ENCODE measurements at places on chromosomes 5 and 9.
A peak's percentile ranks its signal among the peaks of the same experiment; 100 is the strongest.

GRCh38 chr5:3925935-3926334 is 330.3 kb downstream of the IRX1 start:
- no peak for DNase-seq

- no peak for DNase-seq
These were observed 3.4 kb downstream of the CAMSAP1 start for GRCh38 chr9:135903786-135904520.

- no peak for DNase-seq
These were observed 90.6 kb upstream of the SLC25A48 start for GRCh38 chr5:135743705-135744411.

DNA sequence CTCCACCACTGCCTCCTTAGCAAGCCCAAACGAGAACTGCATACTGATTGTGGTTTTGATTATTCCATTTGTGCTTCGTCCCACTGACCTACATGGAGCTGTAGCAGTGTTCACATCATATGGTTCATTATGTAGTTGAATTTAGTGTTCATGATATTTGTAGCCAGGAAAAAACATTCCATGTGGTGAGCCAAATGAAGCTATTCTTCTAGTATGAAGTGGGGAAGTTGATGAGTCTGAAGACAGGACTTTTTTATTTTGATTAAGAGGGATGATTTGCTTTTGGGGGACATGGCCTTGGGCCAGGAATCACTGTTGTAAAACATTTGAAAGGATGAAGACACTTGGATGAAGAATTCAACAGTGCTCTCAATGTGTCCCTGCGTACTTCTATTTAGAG is 192.9 kb upstream of the SLC27A6 start:
- no peak for DNase-seq

- DNase-seq: no peak
These were observed 3.6 kb upstream of the DOCK8 start for GRCh38 chr9:211036-211435.

GRCh38 chr5:151496041-151496484 is 48.7 kb downstream of the SLC36A1 start:
- no peak for DNase-seq

- DNase-seq: no peak
These were observed 27.9 kb upstream of the GLDC start for GRCh38 chr9:6673326-6674025.

- peak; percentile 76 for DNase-seq
These were observed 94.7 kb upstream of the ANKRD55 start for GRCh38 chr5:56327809-56328208.

- no peak for DNase-seq
These were observed 12.1 kb downstream of the MRPL36 start for GRCh38 chr5:1787472-1788047.

- DNase-seq: no peak
These were observed 5.2 kb downstream of the NTMT1 start for GRCh38 chr9:129630967-129631673.

- DNase-seq: no peak
These were observed 66.4 kb upstream of the ZNF608 start for GRCh38 chr5:124812771-124813358.

GRCh38 chr5:151461312-151461711 is 13.9 kb downstream of the SLC36A1 start:
- no peak for DNase-seq

- no peak for DNase-seq
These were observed 2.8 kb downstream of the LMX1B start for GRCh38 chr9:126616521-126616976.

DNA sequence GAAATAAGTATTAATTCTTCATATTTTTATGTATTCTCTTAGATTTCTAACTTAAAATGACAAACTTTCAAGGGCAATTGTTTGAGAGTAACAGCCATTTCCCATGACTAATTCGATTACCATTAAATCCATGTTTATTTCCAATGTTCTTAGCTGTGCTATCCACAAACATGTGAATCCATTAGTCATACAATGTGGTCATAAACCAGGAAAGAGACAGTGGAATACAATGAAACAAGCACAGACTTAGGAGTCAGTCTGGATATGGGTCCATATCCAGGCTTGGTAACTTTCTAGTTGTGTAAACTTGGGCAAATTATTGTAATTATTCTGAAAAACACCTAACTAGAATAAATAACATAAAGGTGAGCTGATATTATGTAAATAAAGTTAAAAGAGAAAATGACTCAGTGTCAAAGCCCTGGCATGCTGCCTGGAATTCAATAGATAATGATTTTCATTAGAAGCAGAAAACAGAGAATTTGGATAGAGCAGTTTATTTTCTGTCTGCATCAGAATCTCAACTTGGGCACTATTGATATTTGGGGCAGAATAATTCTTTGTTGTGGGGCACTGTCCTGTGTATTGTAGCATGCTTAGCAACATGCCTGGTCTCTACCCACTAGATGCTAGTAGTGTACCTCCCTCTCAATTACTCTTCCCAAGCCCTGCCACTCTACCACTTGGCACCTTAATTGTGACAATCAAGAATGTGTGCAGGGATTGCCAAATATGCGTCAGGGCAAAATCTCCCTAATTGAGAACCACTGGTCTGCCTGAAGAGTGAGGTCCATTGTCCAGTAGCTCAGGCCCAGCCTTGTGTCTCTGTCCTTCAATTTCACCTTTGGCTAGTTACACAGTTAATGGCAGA is 44.7 kb upstream of the SLC27A6 start:
- DNase-seq: no peak
